NCI-H187 treated with DMSO at 0.1 percent for 48 hours (cell line): ENCODE measurements at places on chromosomes 11 and 22.

GRCh38 chr11:122733318-122733717 lies 77.8 kb downstream of the UBASH3B start:
- DNase-seq = peak; percentile 23

DNA sequence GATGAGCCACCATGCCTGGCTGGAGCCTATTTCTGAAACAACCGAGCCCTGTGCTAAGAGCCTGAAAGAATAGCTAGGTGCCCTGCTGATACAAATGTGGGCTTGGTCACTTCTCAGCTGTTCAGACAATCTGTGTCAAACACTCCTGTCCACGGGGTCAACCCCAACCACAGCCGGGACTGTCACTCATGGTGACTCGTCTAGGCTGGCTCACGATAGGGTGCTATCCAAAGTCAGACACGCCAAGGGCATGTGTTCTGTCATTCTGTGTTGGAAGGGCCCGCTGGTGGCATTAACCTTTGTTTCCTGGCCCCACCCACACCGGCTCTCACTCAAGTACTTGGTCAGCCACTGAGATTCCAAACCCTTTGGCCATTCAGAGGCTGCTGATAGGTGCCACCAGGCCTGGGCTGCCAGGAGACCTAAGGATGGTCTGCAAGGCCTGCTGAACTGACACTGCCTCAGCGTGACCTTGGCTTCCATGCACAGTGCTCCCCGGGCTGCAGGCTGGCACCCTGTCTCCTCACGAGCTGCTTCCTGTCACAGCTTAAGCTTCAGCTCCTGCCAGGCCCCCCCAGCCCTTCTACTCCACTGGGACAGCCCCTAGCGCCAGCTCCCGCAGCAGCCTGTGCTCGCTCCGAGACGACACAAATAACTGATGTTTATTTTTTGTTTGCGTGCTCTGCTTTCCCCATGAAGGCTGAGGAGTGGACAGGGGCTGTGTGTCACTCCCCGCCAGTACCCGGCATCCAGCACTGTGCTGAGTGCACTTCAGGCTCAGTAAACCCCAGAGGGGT lies 14.2 kb upstream of the CDC42BPG start:
- DNase-seq = no peak

DNA sequence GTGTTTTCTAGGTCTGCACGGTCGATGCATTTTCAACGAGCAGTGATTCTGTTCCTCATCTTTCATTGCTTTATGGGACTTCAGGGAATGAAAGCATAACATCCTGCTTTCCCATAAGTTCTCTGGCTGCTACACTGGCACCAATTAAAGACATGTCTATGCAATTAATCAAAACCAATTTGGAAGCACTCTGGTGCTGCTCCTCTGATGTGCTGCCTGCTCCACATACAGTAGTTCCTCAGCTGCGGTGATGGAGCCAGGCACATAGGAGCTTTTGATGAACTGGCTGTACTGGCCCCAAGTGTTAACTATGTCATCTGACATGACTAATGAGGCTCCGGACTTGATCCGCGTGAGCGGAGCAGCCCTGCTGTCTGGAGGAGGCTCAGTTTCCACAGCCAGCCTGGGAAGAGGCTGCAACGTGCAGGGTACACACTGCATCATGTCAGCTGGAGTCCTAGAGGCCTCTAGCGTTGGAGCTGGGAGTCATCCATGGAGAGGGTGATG lies 29.8 kb downstream of the GVQW3 start:
- DNase-seq = peak; percentile 49

- DNase-seq = no peak
Observed at GRCh38 chr11:3905080-3905953, 49.9 kb downstream of the STIM1 start.

DNA sequence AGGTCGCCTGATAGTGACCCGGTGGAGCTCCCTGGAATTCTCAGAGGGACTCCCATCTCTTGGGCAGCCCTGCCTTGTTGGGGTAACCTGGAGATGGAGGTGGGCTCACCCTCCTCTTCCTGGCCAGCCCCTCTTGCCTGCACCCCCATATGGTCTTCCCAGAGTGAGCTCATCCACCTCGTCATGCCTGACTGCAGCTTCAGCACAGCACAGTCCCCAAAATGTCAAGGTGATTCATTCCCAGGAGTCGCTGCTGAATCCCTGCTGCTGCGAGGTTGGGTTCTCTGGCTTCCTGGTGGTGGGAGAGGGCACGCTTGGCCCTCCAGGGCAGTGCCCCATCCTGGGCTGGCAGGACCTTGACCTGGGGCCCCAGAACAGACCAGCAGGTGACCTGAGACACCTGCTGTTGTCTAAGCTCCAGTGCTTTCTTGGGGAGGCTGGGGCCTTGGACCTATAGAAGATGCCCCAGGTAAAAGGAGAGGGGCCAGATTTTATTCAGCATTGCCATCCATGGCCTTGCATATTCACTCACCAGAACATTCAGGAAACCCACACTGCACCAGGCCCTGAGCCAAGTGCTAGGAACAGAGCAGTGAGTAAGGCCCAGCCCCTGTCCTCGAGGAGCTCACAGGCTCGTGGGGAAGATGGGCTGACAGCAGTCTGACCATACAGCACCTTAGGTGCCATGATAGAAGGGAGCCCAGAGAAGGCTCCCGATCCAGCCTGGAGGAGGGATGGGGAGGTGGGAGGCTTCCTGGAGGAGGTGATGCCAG lies 72.9 kb downstream of the CACNA1I start:
- DNase-seq = no peak

- no peak for DNase-seq
Observed at GRCh38 chr11:2399488-2400068, 972 bp upstream of the TSSC4 start.

GRCh38 chr22:40628354-40629042 lies 8.0 kb downstream of the MRTFA start:
- no peak for DNase-seq

GRCh38 chr11:12761029-12761428 lies 86.8 kb downstream of the TEAD1 start:
- no peak for DNase-seq

DNA sequence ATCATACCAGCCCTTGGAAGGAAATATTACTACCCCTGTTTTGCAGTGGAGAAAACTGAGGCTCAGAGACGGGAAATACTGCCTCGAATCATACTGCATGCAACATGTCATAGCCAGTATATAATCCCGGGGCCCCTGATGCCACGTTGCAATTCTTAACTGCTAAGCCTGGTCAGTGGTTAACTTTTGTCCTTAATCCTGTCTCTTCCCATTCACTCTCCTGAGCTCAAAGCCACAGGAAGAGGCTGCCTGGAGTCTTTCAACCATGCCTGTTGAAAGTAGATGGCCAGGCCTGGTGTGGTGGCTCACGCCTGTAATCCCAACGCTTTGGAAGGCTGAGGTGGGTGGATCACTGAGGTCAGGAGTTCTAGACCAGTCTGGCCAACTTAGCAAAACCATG lies 166.6 kb downstream of the MIAT start:
- no peak for DNase-seq

GRCh38 chr11:126355926-126356897 lies 726 bp downstream of the ST3GAL4 start:
- no peak for DNase-seq

DNA sequence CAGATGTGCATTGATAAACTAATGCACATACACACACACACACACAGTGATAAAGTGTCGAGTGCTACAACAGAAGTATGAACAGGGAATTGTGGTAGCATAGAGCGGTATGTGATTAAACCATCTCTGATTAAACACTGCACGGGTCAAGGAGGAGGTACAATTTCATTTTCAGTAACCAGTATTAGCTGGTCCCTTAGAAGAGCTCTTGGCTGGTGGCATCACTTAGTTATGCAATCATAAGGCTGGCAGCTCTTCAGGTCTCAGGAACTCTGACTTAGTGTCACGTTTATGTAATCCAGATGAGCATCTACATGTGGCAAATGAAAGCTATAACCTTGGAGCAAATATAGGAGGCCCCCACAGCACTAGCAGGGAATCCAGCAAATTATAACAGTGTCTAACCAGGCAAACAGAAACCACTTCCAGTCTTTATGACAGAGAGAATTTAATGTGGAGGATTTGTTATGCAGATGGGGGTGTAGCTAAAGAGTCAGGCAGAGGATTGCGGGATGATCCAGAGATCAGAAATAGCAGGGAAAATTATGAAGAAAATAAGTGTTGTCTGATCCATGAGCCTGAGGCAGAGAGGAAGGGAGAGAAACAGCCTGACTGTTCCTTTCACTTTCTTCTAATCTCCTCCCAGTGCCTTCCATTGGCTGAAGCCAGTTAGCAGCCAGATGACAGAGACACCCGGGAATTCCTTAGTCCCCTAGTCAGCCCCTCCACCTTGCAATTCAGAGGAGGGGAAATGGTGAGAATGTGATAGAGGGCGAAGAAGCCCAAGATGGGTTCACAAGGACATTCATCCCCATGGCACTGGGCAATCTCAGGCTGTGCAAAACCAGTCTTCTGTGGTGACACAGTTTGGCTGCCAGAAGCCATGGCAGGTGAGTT lies 533.1 kb upstream of the TENM4 start:
- no peak for DNase-seq

DNA sequence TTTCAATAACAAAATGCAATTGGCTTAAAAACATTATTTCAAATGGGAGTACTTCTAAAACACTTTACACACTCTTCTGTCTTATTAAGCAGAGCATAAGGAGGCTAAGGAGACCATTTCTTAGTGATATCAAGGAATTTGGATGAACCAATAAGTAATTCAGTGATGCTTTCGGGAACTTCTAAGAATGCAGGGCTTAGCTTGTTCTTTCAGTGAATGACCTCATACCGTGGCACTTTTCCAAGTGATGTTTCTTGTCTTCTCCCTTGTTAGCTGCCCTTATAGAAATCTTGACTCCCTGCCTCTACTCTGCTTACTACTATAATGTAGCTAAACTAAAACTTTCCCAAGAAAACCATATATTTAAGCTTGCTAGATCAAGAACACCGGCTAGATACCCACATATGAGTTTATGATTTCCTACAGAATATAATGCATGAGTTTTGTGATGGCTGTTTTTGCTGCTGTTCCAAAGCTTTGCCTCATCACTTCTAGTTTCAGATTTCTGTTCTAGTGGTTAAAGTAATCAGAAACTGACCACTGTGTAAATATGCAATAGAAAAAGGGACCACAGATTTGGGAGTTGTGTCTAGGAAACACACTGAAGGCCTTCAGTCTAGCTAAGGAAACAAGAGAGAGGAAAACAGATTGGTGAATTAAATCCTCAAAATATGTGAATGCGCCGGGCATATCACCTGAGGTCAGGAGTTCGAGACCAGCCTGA lies 37.5 kb upstream of the STK33 start:
- no peak for DNase-seq

DNA sequence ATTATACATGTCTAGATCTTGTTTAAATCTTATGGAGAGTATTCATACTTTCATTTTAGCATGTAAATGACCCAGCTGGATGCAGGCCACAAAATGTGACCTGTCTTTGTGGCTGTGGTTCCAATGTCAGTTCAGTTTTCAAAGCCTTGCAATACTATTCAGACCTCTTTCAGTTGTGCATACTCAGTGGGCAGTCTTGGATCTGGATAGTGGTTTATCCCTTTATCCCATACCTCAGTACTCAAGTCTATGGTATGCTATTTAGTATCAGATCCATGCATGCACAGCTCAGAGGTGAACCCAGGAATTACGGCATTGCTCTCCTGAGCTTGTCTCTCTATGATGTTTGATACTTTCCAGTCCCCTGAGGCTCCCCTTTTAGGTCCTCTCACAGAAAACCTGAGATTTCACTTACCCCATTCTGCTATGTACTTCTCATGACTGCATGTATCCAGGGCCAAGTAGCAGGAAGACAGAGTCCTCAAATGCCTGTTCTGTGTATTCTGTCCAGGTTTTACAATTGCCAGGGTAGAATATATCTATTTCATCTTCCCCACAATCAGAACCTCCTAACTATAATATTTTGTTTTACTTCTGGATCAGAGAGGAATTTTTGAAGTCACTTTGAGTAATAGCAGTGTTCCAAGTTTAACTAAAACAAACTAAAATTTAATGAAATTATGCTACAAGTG lies 6.9 kb upstream of the P4HA3 start:
- DNase-seq = no peak

DNA sequence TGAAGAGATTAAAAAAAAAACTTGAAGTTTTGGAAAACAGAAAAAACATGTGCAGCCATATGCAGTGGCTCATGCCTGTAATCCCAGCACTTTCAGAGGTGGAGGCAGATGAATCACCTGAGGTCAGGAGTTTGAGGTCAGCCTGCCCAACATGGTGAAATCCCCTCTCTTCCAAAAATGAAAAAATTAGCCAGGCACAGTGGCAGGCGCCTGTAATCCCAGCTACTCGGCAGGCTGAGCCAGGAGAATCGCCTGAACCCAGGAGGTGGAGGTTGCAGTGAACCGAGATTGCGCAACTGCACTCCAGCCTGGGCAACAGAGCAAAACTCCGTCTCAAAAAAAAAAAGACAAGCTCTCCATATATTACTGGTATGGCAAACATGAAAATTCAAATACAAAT lies 7.6 kb downstream of the DLG2 start:
- DNase-seq = no peak

DNA sequence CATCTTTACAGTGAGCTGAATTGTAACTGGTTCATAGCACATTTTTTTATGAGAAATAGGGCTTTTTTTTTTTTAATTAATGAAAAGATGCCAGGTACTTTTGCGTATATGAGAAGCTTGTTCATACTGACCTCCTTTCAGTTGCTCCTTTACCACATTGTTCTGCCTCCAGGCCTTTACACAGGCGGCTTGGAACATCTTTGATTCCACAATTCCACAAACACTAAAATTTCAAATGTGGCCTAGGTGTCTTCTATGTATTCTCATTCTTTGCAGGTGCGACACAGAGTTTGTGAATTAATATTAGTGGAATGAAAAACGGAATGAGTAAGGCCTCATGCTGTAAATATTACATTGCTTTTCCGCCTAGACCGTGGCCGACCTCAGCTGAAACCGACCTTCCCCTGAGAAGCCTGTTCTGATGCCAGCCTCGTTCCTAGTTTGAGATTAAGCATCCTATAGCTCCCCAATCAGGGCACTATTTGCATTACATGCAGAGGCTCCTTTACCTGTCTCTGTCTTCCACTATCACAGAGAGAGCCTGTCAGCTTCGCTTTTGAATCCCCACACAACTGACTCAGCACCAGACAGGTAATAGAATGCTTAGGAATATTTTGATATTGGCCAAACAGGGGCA lies 125.8 kb downstream of the LDLRAD3 start:
- DNase-seq = no peak

DNA sequence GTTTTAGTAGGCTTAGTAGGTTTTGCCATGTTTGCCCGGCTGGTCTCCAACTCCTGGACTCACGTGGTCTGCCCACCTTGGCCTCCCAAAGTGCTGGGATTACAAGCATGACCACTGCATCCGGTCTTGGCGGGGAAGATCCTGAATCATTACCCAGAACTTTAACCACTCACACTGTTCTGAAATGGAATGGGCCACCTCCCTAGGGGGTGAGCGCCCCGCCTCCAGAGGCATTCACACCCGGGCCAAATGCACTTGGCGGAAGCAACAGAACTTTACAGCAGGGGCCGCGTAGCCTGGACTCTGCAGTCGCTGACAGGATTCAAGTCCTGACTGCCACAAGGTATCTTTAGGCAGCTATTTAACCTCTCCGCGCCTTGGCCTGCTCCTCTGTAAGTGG lies 5.4 kb downstream of the CCDC86 start:
- no peak for DNase-seq

- no peak for DNase-seq
Observed at GRCh38 chr11:130381317-130381716, 47.1 kb downstream of the ADAMTS8 start.
